DMS153 (cell line): ENCODE measurements at places on chromosomes 13 and 19.

- no peak for DNase-seq
Observed at GRCh38 chr19:28553005-28553404, 659.9 kb downstream of the UQCRFS1 start.

GRCh38 chr19:54041969-54042606, 21.6 kb downstream of the VSTM1 start:
- no peak for DNase-seq

- peak; percentile 42 for DNase-seq
Observed at GRCh38 chr13:39494006-39494405, 109.0 kb downstream of the LHFPL6 start.

DNA sequence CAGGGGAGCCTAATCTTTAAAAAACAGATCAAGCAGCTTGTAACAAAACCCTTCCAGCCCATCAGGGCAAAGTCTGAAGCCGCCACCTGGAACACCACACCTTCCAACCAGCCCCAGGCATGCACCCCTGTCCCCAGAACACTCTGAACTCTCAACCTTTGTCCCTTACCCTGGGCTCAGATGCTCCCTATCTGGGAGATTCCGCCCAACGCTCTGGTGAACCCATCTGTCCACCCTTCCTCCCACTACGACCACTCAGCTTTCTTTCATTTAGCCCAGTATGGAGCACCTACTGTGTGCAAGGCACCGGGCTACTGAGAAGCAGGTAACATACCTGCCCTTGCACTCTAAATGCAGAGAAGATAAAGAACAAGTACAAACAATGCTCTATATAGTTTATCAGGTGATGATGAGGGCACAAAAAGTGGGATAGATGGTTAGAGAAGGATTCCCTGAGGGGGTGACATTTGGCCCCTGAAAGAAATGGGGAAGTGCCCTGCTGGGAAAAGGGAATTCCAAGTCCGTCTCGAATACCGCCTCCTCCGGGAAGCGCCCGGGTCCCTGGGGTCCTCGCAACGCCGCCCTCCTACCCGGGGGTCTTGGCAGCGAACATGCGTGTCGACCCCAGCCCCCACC, 629 bp downstream of the PEPD start:
- no peak for DNase-seq

DNA sequence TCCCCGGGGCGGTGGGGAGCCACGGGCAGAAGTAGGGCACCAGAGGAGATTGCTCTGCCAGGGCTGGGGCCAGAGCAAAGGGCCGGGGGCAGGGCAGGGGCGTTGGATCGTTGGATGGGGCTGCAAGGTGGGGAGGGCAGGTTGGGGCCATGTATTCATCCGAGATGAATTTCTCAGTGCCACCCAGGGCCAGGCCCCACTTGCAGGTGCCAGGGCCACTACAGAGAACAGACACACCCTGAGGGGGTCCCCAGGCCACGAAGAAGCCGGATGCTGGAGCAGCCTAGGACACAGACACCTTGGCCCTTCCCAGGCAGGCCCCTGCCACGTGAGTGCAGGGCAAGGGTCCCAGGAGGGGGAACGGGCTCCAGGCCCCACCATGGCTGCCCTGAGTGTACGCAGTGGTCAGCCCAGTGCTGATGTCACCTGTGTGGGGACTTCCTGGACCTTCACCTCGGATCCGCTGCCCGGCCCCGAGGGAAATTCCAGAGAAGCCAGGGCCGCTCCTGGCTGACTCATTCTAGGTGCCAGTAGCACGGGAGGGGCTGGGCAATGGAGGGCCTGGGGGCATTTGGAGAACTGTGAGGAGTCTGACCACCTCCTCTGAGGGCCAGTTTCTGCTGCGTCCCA, 9.6 kb upstream of the SBNO2 start:
- DNase-seq = no peak

- DNase-seq = no peak
Observed at GRCh38 chr13:68697551-68697950, 1410.1 kb upstream of the ATXN8OS start.
